ENCODE measurements at places on chromosomes 1 and 21.

- no peak for DNase-seq
These were observed 61.8 kb downstream of the RASAL2 start for GRCh38 chr1:178155481-178156255.

DNA sequence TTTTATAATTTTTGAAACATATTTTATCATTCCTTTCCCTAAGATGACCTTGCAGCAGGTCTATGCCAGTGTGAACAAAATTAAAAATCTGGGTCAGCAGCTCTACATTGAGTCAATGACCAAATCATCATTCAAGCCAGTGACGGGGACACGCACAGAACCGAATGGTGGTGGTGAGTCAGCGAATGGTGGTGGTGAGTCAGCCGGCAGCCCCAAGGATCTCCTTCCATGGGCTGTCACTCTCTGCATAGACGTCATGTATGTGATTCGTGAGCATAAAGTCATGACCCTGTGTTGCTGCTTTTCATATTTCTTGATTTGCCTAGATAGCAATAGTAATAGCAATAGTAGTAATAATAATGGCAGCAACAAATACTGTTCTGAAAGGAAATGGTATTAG, 26.3 kb downstream of the PER3 start:
- DNase-seq, result no peak

- DNase-seq, result no peak
These were observed 47.9 kb downstream of the LGR6 start for GRCh38 chr1:202241376-202242079.

DNA sequence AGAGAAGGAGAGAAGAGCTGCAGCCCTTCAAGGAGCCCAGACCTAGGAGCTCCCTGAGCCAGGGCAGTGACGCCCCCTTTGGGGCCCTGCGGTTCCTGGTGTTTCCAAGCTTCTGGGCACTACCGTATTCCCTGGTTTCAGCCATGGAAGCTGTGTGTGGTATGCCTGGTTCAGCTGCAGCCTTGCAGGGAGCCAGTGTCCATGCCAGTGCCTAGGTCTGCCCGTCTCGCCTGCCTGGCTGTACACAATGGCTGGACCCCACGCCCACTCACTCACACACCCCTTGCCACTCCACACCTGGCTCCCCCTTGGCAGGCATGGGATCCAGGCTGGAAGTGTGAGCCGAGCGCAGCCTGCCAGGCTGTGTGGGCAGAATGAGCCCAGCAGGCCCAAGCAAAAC, 87.7 kb downstream of the ADARB1 start:
- no peak for DNase-seq

- DNase-seq, result no peak
These were observed 44.3 kb downstream of the PCP4 start for GRCh38 chr21:39911286-39912199.

DNA sequence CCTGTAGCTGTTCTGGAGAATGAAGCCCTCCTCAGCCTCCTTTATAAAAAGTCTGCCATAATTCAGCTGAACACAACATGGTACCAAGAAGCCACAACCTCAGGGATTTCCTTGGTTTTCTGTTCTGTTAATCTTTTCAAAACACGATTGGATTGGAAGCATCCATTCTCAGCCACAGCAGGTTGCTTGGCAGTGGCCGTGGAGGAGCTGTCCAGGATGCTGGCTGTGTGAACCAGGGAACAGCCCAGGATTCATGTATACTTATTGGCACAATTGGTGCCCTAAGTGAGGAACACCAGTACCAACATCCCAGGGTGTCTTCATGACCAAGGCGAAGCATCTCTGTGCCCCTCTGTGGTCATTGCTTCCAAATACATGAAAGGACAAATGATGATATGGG, 393.5 kb downstream of the CAMTA1 start:
- DNase-seq, result no peak
